ENCODE measurements at places on chromosomes 5 and 9. TPM values are rescaled to one million over a fixed set of nuclear protein-coding genes. Genes with fewer than 3 reads are reported as not detected.

DNA sequence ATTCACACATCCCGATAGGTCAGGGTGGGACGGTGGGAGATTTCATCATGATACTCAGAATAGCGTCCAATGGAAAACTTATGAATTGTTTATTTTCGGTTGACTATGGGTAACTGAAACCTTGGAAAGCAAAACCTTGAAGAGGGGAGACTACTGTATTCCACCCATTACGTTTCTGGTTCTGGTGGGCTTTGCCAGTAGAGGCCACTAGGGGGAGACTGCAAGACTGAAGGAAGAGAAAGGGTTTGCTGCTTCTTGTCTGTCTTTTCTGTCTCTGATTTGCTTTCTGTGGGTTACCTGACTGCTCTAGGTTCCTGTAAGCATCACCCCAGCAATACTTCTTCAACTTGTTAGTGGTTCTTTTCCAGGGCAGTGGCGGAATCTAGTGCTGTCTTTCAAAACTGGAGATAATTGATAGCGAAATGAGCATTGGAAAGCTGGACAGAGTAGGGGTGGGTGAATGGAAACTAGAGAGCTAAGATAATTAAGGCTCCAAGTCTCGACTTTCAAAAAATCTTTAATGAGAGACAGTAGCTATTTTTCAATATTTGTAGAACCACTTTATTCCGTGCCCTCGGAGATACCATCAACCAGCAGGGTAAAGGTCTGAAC is 27.0 kb downstream of the GRIN3A start:
- DNase-seq: peak; percentile 27

DNA sequence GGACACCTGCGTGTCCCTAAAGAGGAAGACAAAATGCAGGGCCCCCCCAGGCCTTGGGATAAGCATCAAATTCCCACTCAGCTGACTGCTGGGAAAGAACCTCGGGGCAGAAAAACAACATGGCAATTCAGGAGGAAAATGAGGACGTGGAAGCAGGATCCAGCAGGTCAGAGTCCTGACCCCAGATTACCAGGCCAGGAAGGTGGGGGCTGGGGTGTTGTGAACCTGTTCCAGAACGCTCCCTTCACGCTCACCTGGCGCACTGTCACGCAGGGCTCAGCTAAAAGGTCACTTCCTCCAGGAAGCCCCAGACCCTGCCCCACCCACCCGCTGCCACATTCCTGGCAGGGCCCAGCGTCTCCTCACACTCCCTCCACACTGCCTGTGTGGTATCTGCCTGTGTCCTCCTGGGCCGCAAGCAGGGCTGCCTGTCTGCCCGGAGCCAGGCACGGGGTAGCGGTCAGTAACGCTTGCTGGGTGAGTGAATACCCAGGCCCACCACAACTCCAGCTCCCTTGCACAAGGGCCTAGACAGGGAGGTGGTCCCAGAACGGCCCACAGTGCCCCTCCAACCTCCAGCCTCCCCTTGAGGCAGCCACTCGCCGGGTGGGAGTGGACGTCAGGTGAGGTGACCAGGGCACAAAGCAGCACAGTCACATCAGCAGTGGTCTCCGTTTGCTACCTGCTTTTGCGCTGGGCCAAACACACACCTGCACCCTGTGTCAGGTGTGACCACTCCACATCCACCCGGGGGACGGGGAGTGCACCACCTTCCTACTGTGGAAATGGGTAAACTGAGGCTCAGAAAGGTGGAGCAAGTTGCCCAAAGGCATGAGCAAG is 18.1 kb downstream of the VAV2 start:
- peak; percentile 84 for DNase-seq

DNA sequence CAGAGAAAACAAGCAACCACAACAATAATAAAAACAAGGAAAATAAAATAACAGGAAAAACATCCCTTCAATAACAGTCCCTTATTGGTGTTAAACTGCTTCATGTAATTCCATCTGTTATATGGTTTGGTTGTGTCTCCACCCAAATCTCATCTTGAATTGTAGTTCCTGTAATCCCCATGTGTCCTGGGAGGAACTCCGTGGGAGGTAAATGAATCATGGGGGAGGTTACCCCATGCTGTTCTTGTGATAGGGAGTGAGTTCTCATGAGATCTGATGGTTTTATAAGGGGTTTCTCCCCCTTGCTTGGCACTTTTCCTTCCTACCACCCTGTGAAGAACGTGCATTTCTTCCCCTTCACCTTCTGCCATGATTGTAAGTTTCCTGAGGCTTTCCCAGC is 369.8 kb downstream of the TMEM232 start:
- no peak for DNase-seq

GRCh38 chr5:124714910-124715309 is 31.5 kb downstream of the ZNF608 start:
- DNase-seq: no peak

- DNase-seq: peak; percentile 82
Measured at GRCh38 chr9:108271646-108272348, 584.0 kb downstream of the ACTL7B start.

PANK3 gene
- 15.4 TPM for polyA plus RNA-seq
